Common myeloid progenitor, CD34-positive (primary cell): ENCODE measurements at places on chromosomes 6 and 20.

DNA sequence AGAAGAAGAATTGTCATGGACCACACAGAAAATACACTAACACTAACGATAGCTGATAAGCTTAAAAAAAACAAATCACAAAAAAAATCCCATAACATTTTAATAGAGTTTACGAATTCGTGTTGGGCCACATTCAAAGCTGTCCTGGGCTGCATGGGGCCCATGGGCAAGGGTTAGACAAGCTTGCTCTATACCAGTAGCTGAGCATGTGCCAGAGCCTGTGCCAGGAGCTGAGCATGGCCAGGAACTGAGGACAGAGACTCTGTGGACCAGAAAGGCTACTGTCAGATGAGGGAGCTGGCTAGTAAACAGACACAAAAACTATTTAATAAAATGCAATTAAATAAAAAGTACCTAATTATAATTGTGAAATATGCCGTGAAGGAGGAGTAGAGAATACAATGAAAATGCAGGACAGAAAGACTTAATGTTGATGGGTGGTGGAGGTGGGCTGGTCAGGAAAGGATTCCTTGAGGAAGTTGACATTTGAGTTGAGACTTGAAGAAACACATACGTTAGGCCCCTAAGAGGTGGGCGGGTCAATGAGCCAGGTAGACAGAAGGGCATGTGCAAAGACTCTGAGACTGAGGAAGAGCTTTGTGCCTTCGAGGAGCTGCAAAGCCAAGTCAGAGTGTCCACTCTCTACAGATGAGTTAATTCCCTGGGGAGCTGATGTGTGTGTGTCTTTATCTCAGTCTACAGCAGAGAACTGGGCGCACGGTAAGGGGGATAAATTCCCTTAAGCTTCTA lies 66.1 kb downstream of the JPH2 start:
- no peak for DNase-seq

- no peak for DNase-seq
These were observed 421.2 kb upstream of the EYS start for GRCh38 chr6:66128243-66128642.

DNA sequence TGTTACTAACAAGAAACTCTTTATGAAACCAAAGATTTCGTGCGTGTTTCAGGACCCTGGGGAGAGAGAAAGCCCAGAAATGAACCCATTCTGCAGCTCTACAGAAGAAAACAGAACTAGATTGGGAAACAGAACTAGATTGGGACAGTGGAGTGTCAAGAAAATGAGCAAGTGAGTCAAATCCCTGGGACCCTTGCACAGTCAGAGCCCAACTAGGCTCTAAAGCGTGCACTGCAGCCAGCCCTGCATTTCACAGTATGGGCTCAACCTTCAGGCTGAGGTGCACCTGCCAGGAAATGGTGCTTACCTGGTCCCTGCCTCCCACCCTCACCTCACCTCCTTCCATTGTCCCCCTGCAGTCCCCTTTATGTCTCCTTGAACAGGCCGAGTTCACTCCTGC lies 39.7 kb downstream of the BFSP1 start:
- DNase-seq = no peak

GRCh38 chr6:159730332-159730676 lies 3.0 kb downstream of the WTAP start:
- no peak for DNase-seq

DNA sequence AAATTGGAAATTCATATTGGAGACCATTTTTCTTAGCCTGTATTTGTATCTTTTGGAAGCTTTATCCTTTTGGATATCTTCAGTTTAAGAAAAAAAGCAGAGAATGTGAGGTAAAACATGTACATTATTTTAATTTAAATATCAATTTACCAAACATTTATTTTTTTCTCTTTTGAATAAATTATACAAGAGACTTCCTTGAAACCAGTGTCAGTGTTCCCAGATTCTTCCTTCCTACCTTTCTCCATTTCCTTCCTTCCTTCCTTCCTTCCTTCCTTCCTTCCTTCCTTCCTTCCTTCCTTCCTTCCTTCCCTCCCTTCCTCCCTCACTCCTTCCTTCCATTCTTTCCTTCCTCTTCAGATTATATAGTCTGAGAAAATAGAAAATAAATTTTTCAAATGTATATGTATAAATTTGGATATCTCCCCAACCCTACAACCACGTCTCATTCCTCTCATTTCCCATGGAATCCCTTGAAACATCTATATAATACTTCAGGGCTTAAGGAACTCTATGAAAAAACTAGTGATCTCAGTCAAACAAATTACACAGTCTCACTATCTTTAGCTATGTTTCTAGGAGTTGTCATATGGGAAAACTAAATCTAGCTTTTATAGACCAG lies 528.4 kb downstream of the GRIK2 start:
- no peak for DNase-seq
